Endothelial cell of umbilical vein (primary cell): ENCODE measurements at places on chromosomes 1 and 21. TPM values are rescaled to one million over a fixed set of nuclear protein-coding genes. Genes with fewer than 3 reads are reported as not detected.

GRCh38 chr1:5847013-5847659 lies 145.1 kb downstream of the NPHP4 start:
- DNase-seq, result no peak

GRCh38 chr1:209926045-209926444 lies 12.0 kb upstream of the SYT14 start:
- DNase-seq, result peak; percentile 78

The SPRR2G gene
- polyA plus RNA-seq, result not detected in 2 replicates

GRCh38 chr1:59290193-59290949 lies 6.5 kb upstream of the FGGY start:
- DNase-seq, result peak; percentile 45

DNA sequence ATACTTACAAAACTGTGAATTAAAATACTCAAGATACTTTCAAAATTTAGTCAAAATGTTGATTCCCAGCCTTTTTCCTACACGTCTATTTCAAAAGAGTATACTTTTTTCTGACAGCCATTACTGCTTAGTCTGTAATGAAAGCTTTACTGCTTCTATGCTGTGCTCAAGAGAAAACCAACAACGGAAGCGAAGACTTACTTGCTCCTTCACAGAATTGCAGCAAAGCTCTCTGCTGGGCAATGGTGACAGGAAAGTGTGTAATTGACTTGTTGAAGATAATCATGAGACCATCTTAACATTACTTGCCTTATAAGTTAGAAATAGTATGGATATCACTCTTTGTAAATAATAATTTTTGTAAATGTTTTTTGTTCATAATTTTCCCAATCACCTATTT lies 1.7 kb upstream of the DYNLT5 start:
- peak; percentile 10 for DNase-seq

The PRSS38 gene
- polyA plus RNA-seq, result not detected in 2 replicates

The DNAH14 gene
- polyA plus RNA-seq, result 1.3 and 1.5 TPM in 2 replicates

The NLRP3 gene
- 0.08 and 0.29 TPM in 2 replicates for polyA plus RNA-seq

GRCh38 chr1:152107984-152108881 lies 7.0 kb downstream of the TCHH start:
- DNase-seq, result peak; percentile 17

The ERG gene
- polyA plus RNA-seq, result 173 and 202 TPM in 2 replicates

The F13B gene
- polyA plus RNA-seq, result not detected in 2 replicates

- no peak for DNase-seq
Measured at GRCh38 chr21:36567216-36567885, 87.4 kb upstream of the CLDN14 start.

The TSHB gene
- polyA plus RNA-seq, result not detected in 2 replicates

- DNase-seq, result no peak
Measured at GRCh38 chr21:41411449-41412089, 14.5 kb upstream of the MX1 start.

DNA sequence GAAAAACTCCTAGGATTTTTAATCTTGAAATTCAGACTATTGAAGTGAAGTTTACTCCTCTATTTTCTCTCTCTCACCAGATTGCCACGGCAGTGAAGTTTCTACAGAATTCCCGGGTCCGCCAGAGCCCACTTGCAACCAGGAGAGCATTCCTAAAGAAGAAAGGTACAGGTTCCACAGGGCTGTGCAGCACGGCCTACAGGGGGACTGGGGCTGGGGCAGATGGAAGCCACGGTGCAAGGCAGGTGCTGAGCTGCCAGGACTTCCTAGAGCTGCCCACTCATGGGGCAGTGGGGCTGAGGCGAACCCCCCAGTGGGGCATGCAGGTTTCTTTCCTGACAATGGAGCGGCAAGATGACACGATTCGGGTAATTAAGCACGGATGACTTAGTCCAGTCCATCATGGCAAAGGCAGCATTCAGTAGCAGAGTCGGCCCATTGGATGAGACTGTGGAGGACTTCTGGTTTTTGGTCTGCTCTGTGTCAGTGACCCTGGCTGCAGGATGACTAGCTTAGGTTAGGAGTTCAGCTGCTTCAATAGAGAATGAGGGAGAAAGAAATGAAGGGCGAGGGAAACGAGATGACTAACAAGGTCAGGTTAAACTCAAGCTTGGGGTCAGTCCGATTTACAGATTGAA lies 61.5 kb downstream of the PEX14 start:
- DNase-seq, result no peak

The HAPLN2 gene
- polyA plus RNA-seq, result 0.14 TPM in 1 of 2 replicates, not detected in the other

DNA sequence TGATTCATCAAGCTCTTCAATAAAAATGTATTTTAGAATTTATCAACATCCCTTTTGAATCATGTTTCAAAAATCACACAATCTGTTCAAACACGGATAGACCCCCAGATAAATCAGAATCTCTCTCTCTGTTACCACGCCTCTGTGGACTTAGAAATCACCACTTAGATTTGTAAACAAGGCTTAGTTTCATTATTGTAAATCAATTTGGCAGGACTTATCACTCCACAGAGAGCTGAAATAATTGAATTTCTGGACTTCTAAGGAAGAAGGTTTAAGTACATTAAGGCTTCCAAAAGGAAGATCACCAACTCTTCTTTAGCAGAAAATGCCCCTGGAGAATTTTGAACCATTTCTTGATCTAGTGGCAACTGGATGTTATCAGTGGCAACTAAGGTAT lies 100.4 kb downstream of the APP start:
- DNase-seq, result no peak
